ENCODE measurements at places on chromosomes 3 and 15.

GRCh38 chr3:51353691-51354090 lies 31.4 kb upstream of the MANF start:
- no peak for DNase-seq

GRCh38 chr3:67946436-67946835 lies 292.0 kb upstream of the SUCLG2 start:
- no peak for DNase-seq

- no peak for DNase-seq
These were observed 45.0 kb downstream of the TIGIT start for GRCh38 chr3:114338651-114339357.

GRCh38 chr3:79424811-79425210 lies 343.0 kb downstream of the ROBO1 start:
- no peak for DNase-seq

GRCh38 chr3:178342111-178342510 lies 194.1 kb upstream of the KCNMB2 start:
- no peak for DNase-seq

DNA sequence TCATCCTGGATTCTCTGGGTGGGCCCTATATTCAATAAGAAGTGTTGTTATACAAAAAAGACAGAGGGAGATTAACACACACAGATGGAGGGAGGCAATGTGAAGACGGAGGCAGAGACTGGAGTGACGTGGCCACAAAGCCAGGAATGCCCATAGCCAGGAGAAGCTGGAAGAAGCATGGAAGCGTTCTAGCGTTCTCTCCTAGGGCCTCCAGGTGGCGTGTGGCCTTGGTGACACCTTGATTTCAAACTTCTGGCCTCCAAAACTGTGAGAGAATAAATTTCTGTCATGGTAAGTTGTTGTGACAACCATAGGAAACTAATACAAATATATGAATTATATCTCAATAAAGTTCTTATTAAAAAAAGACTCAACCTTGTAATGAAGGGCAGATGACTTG lies 21.3 kb downstream of the THBS1 start:
- no peak for DNase-seq

GRCh38 chr3:136612512-136612911 lies 139.7 kb downstream of the STAG1 start:
- no peak for DNase-seq

All from posterior vena cava (tissue), 2 donors.